ENCODE measurements at places on chromosomes 1 and 21.

GRCh38 chr1:204711947-204712701, 26.6 kb upstream of the LRRN2 start:
- DNase-seq, result no peak

- DNase-seq, result no peak
Observed at GRCh38 chr1:116808848-116809508, 54.7 kb downstream of the CD2 start.

DNA sequence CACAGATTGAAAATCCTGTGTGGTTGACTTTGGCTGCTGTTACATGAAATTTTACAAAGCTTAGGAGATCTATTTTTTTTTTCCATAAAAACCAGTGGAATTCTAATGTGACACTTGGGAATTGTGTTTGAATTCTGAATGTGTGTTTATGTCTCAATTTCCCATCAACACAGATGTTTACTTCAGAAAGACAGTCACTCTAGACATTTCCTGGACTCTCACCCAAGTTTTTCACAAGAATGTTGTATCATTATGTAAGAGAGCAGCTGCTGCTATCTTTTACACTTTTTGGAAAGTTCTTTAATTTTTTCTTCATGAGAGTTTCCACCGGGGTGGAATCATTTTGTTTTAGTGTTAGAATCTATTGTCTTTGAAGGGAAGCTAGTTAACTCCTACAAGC, 210.1 kb downstream of the GIPC2 start:
- peak; percentile 91 for DNase-seq

GRCh38 chr1:101732261-101732660, 264.5 kb downstream of the OLFM3 start:
- DNase-seq, result no peak

DNA sequence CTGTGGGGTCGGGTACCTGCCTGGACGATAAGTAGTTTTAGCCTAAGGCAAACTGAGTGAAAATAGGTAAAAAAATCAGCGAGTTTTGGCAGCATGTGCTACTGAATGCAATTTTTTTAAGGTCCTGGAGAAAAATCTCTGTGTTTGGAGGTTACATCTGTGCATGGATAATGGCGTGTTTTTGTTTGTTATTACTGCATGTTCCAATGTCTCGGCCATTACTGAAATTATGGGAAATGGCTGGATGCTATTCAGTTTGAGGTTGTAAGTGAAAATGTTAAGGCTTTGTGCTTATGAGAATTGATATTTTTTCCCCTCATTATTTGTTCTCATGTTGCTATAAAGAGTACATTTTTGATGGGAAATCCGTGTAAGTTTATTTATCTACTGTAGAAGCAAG, 441.7 kb downstream of the PRDM2 start:
- DNase-seq, result no peak

- DNase-seq, result no peak
Observed at GRCh38 chr1:41532206-41532975, 47.9 kb upstream of the EDN2 start.

- DNase-seq, result no peak
Observed at GRCh38 chr1:172176206-172176605, 244.3 kb upstream of the C1orf105 start.

DNA sequence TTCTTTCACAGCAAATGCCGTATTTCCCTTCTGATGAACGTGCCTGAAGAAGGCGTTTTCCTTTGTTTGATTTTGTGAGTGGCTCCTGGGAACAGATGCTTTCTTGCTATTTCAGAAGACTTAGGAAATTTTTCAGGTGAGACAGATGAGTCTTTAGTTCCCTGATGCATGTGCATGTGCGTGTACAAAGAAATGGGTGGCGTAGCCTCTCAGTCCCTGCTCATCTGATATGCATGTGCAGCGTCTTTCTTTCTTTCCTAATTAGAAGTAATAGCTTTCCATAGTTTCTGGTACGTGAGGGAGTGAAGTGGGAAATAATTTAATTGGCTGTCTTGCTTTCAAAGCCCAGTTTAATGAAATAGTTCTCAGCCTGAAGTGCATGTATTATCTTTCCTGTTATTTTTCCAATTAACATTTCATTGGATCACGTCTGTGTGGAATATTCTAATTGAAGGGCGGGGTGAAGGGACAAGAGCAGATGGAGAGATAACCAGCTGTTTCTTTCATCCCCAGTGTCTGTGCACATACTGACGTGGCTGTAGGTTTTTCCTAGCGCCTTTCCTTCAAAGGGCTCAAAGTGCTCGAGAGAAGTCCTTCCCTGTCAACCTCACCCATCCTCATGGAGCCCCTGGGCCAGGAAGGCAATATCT, 104.3 kb downstream of the FAM78B start:
- no peak for DNase-seq

DNA sequence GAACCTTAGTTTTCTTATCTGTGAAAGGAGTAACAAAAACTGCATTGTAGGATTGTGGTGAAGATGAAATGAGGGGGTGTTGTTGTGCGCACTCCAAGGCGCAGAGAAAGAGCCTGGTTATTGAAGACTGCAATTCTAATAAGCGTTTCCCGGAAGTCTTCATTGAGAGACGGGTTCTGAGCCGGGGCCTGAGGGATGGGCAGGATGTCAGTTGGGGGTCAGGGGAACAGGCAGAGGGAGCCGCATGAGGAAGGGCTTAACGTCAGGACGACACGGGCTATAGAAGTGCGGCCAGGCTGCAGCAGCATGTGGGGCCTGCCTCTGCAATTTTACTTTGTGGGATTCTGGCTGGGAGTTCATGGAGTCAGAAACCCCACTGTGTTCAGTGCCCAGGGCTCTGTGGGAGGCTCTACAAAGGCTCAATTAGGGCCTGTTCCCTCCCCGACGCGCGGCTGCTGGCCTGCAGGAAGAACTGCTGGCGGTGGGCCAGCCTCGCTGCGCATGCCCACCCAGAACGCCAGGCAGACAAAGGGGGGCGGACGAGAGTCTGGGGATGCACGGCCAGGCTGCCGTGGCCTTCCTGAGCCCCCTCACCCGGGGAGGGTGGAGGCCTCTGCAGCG, 20.7 kb downstream of the TRIM62 start:
- no peak for DNase-seq

DNA sequence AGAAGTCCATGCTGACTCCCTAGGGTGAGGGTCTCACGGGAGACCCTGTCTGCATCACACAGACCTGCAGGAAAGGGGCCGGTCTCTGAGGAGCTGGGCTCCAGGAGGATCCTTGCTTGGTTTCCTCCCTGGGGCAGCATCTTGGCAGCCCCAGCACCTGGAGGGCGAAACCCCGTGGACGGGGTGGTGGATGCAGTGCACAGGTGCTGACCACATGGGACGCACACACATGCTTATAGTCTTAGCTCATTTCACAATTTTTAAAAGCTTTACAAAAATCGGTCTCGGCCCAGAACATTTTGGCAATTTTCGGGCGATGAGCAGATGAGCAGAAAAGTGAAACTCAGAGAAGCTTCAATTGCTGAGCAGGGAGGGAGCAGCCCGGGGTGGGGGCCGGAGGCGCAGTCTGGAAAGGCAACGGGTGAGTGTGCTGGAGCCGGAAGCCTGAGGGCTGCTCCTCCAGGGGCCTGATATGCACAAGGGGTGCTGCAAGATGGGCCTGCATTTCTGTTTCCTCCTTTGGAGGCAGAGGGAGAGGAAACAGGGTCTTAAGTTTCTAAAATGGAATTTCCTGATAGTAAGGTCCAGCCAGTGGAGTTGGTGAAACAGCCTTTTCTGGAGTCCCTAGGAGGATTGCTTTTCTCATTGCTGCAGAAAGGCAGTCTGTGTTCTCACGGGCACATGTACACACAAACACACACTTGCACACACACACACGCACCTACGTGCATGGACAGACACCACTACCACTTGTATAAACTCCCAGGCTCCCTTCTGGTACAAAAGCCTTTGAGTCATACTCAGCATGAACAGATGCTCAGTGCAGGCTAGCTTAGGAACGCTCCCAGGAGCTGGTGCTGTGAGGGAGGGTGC, 60.6 kb downstream of the SCCPDH start:
- peak; percentile 68 for DNase-seq

GRCh38 chr1:25560001-25560400, 16.6 kb downstream of the LDLRAP1 start:
- no peak for DNase-seq

- DNase-seq, result no peak
Observed at GRCh38 chr21:34669149-34669879, 520 bp downstream of the CLIC6 start.

DNA sequence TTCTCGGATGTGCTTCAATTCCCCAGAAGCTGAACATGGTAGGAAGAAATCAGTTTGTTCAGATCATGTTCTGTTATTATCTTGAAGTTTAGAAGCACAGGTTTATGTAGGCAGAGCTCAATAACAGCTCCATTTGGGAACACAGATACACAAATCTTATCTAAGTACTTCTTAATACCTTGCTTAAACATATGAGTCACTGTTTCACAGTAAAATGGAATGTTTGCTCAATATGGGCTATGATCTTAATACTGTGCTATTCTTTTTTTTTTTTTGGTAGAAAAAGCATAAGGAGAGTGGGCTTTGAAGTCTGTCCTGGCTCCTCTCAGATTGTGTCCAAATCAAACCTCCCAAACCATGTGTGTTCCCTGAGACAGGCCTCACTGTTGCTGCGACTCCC, 13.4 kb downstream of the PROK1 start:
- peak; percentile 52 for DNase-seq

GRCh38 chr1:26321315-26322041, 3.7 kb downstream of the CD52 start:
- peak; percentile 78 for DNase-seq

DNA sequence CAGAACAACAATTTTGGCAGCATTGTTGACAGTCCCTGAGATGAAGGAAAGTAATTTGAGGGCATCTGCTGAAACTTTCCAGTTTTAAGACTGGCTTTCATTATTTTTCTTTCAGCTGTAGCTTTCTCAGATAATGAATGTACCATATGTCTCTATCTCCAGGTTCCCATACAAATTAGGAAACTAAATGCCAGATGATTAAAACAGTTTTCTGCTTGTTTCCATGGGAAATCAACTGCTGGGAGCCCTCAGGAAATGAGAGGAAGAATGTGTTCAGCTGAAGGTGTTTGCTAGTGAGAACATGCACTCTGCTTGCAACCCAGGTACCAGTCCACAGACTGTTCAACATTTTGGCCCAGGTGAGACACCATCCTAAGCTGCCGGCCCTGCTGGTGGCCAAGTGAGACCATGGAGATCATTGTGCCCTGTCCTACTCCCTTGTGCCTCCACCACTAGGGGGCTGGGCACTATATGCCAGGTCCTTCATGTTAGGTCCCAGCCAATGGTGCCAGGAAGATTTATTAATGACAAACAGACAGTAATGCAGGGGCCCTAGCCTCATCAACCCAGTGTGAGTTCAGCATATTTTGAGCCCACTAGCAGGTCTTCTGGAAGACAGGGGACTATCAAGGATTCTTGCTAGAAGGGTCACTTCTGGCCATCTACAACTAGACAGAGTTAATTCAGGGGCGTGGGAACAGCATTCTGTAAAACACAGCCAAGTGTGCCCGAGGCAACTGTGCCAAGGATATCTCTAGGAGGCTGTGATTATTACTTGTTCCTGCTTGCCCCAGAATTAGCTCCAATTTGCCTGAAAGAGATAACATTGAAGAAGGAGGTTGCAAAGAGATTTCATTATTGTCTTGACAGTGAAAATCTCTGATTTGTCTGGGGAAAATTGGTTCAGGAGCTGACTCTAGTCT, 17.0 kb upstream of the LRRC8C start:
- no peak for DNase-seq

DNA sequence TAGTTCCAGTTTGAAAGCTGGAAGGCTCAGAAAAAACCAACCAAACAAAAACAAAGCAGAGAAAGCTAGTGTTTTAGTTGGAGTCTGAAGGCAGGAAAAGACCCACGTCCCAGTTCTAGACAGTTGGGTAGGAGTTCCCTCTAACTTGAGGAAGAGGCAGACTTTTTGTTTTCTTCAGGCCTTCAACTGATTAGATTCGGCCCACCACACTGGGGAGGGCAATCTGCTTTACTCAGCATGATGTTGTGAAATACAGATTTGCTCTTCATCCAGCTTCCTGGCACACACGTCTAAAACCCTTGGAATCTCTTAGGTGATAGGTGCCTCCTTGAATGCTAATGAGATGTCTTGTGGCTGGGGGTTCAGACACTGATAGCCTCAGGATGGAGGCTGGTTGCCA, 49.1 kb upstream of the CSF3R start:
- DNase-seq, result no peak

DNA sequence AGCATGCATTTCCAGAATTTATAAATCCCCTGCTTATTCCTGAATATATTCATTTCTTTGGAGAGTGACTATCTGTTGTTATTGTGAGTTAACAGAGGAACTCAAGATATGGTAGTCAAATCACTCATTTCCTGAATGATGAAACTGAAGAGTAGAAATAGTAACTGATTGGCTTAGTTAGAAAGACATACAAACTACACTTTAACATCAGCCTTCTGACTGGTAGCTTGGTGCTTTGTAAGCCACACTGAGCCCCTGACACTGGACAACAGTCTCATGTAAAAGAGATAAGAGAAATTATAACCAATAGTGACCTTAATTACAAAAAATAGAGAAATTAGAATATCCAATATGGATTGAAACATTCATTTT, 4.8 kb downstream of the GBP7 start:
- no peak for DNase-seq

GRCh38 chr1:94501935-94502334, 39.6 kb downstream of the F3 start:
- no peak for DNase-seq

DNA sequence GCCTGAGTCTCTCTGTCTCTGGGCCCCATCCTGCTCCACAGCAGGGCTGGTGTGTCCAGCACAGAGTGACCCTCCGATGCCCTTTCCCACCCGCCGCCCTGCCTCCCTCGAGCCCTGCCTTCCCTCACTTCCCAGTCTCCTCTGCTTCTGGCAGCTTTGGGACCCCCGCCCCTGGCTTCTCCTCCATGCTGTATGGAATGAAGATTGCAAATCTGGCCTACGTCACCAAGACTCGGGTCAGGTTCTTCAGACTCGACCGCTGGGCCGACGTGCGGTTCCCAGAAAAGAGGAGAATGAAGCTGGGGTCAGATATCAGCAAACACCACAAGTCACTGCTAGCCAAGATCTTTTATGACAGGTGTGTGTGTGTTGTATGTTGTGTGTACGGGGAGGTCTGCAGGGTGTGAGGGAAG, 14.3 kb downstream of the MOV10 start:
- DNase-seq, result no peak

DNA sequence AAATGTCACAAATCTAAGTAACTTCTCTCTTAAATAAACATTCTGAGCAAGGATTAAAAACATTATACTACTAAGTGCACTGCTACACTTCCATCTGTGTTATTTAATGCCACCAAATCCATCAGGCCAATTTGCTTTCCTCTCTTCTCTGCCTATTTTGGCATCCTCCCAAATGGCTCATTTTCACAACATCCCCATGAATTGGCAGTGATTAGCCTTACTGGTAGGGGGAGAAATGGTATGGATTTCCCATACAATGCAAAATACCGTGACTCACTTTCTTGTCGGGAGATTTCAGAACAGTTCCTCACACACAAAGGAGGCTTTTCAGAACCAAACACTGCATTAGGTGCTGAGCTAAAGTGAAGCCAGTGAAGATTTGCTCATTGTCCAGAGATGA, 195.7 kb downstream of the MIS18A start:
- DNase-seq, result no peak

DNA sequence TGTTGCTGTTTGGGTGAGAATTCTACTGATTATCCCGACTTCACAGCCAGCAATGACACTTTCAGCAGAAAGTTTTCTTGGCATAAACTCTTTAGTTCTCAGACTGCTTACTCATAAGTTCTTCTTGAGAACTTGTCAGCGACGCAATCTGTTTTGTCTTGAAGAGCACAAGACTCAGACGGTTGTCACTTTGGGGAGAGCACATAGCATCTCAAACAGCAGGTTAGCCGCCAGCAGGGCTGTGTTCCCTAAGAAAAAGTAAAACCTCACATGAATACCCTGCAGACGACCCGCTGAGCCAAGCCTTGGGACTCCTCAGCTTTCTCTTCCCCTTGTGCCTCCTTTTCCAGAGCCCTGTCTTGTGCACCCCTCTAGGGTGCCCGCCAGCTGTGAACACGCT, 11.4 kb downstream of the AGMAT start:
- DNase-seq, result peak; percentile 67

All from AG10803 (cell line).